ENCODE measurements at places on chromosomes 5 and 9. TPM values are rescaled to one million over a fixed set of nuclear protein-coding genes. Genes with fewer than 3 reads are reported as not detected.

DNA sequence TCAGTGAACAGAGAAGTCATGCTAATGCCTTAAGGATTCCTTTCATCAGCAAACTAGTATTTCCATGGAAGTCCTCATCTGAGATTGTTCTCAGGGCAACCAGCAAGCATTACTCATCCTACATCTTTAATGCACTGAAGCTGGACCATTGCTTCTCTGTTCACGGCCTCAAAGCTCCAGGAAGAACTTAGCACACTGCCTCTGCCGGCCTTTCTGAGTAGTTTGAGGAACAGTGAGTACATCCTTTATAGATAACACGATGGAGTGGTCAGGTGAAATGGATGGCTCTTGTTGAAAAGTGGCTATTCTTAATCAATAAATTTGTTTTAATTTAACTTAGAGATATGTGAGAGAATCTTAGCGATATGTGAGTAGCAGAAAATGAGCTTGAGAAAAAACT, 35.8 kb downstream of the MEGF10 start:
- DNase-seq = no peak

DNA sequence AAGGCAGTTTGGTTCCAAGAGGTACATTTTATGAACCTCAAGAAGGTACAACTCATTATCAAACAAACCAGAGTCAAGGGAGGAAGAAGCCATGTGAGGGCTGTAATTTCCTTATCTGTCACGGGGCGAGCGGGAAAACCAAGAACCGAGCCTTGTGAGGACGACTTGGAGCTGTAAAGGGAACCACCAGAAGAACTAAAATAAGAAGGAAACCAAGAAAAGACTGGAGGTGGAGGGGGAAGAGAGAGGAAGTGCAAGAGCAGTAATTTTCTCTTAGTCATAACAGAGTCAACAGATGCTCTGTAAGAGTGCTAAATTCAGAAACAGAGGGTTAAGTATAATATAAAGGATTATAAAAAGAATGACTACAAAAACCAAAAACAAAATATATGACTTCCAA, 127.1 kb downstream of the DIRAS2 start:
- DNase-seq = no peak

GRCh38 chr5:148290271-148291195, 21.7 kb upstream of the SPINK7 start:
- DNase-seq = no peak

Gene CTNND2
- not detected for total RNA-seq

DNA sequence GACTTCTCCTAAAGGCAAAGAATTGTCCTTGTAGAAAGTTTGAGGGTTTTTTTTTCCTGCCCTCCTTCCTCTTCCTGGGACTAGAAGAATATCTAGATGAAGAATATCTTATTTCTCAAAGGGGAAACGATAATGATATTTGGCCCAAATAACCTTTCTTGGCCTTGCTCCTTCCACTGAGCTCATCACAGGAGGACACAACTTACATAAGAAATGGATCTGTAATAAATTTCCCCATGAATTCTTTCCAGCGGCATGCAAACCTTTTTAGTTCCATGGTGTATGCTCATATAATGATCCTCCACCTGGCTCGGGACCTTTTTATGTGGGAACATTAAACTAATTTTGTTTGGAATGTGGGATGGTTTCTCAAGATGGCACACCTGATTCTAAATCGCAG, 304.4 kb downstream of the DMRT2 start:
- DNase-seq = no peak

DNA sequence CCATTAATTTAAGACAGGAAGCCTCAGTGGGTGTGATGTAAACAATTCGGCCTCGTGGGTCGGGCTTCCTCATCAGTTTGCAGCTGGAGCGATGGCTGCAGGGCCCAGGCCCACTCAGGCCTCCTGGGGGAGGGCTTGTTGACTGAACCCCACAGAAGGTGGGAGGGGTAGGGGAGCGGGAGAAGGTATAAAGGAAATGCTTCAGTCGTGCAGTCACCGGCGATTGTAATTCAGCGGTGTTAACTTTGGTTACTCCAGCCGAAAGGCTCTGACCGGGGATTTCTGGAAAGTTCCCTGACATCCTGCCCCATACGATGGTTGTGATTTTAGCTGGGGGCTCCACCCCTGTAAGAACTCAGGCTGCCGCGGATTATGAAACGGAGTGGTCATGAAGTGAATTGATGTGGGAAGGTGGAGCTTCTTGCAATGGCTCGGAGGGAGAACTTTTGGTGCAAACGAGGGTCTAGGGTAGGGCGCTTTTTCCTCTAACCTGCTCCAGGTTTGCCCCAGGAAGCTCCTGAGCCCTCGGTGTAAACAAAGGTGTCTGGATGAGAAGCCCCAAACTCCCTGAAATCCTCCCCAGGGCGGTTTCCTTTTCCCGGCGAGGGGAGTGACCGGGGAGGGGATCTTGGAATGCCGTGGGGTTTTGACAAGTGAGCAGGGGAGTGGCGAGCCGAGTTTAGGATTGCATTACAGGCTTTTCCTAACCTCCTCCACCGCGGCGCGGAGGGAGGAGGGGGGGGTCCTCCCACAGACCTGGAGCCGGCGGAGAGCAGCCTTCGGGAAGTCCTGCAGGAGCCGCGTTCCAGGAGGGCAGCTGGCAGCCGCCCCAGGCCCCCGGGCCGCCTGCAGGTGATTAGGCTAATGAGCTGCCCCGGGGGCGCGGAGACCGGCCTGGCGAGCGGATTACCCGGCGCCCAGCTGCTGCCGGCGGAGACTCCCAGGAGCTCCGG, 215.5 kb downstream of the PDZD2 start:
- DNase-seq = no peak

- DNase-seq = no peak
These were observed 66.3 kb upstream of the TMEM215 start for GRCh38 chr9:32716955-32717543.
